ENCODE measurements at places on chromosomes 7 and 10. TPM values are rescaled to one million over a fixed set of nuclear protein-coding genes. Genes with fewer than 3 reads are reported as not detected.
A peak's percentile ranks its signal among the peaks of the same experiment; 100 is the strongest.

DNA sequence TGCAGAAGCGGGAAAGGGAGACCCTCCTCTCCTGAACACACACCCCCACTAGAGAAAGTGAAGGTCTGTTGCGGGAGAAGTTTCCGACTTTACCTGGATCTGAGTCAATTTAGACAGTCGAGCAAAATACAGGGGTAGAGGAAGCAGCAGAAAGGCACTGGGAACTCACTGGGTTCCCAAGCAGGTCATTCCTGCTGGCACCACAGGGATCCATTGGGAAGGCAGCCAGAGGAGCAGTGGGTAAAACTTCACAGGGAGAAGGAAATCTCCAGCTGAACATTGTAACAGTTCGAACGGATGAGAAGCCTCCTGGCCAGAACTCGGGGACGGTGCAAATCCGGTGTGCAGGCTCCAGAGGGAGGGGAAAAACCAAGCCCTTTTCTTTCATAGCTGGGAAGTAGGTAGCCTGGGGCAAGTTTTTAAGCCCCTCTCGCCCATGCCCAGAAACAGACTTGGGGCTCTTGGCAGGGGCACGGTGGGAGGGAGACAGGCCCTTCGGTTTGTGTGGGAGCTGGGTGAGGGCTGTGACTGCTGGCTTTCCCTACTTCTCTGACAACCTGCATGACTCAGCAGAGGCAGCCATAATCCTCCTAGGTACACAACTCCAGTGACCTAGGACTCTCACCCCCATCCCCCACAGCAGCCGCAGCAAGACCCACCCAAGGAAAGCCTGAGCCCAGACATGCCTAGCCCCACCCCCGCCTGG is 51.9 kb downstream of the DDC start:
- DNase-seq = peak; percentile 53

- DNase-seq = no peak
These were observed 6.9 kb downstream of the ATP5MF start for GRCh38 chr7:99459087-99459486.

GRCh38 chr10:88095778-88096431 is 232.5 kb downstream of the PTEN start:
- DNase-seq = no peak

SLC26A3 gene
- polyA plus RNA-seq = 1.3 TPM

GRCh38 chr7:151271699-151272355 is 23.3 kb upstream of the SMARCD3 start:
- DNase-seq = no peak

GRCh38 chr10:63935705-63936104 is 414.5 kb downstream of the REEP3 start:
- no peak for DNase-seq

All from testis (tissue), 5 donors.